Kidney tubule cell (primary cell): ENCODE measurements at places on chromosomes 2 and 18.
A peak's percentile ranks its signal among the peaks of the same experiment; 100 is the strongest.

- no peak for DNase-seq
These were observed 324.2 kb upstream of the NCKAP5 start for GRCh38 chr2:133892352-133892913.

- no peak for DNase-seq
These were observed 5.6 kb upstream of the GPR17 start for GRCh38 chr2:127640082-127641072.

GRCh38 chr2:196372276-196372809 lies 201.0 kb upstream of the STK17B start:
- no peak for DNase-seq

DNA sequence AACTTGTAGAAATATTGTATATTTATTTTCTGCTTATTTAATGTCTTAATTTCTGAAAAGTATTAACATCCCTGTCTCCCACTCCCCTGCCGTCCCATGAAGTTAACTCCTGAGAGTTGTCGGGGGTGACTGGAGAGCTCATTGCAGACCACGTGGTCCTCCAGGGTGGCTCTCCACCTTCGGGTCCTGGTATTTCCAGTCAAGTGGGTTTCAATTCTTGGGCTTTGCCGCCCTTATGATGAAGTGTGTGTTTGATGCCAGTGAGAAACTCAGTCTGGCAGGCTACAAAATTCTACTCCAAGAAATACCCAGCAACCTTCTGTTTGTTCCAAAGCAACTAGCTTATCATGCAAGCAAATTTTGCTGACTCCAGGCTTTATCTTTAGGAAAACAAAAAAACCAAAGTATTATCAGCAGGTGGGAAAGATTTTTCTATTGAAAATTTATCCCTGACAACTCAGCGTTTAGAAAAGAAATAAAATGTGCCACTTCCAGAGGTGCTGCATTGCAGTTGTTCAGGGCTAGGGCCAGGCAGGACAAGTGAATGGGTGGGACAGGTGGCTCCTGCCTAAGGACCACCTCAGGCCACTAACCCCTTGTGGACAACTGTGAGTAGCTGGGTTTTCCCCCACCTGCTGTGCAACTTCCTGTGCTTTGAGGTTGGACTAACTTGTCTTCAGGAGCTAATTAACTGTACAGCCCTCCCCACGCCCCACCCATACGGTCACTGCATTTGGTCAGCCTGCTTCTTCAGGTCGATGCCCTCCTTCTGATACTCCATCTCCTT lies 46.6 kb downstream of the BCL2L11 start:
- DNase-seq: no peak

GRCh38 chr2:31066551-31066950 lies 71.7 kb downstream of the GALNT14 start:
- DNase-seq: no peak

GRCh38 chr2:60536746-60537145 lies 16.7 kb downstream of the BCL11A start:
- DNase-seq: no peak

DNA sequence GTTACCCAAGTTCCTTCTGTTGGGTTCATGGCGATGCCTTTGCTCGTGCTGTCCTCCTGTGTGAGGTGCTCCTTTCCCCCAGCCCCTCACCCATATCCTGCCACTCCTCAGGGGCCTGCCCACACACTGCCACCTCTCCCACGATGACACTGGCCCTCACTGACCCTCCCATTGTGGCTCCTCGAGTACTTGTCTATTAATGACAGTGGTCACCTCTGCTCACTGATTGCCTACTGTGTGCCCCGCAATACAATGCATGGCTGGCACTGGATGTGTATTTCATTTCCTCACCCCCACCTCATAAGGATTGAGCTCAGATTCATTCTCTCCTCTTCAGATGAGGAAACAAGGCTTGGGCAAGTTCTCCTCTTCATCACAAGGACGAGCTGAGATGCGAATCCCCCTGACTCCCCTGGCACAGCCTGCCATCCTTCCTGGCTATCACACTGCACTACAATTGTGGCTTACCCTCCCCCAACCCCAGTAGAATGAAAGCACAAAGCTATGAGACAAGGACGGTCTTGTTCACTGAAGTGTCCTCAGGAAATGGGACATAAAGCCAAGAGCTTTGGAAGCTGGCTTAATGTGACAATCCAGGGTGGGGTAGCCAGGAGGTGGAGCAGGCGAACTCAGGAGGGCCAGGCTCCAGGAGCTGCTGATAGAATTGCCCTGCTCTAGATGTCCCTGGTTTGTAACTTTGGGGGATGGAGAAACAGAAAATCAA lies 93.9 kb upstream of the RAB12 start:
- no peak for DNase-seq

DNA sequence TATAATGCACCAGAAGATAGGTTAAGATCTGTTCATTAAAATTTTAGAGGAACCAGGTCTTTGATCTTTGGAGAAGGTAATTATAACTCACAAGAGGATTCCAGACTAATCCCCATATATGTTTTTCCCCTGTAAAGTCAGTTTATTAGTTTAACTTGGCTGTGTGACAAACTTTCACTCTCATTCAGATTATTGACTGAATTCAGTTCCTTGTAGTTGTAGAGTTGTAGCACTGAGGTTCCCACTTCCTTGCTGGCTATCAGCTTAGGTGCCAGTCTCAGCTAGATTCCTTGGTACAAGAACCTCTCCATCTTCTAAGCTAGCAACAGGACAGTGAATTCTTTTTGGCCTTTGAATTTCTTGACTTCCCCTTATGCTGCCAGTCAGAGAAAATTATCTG lies 19.1 kb downstream of the REG1A start:
- DNase-seq: no peak

- DNase-seq: peak; percentile 100
These were observed 167.9 kb upstream of the NXPH2 start for GRCh38 chr2:138948070-138948539.

- peak; percentile 7 for DNase-seq
These were observed 412.3 kb upstream of the ETAA1 start for GRCh38 chr2:66984864-66985263.

DNA sequence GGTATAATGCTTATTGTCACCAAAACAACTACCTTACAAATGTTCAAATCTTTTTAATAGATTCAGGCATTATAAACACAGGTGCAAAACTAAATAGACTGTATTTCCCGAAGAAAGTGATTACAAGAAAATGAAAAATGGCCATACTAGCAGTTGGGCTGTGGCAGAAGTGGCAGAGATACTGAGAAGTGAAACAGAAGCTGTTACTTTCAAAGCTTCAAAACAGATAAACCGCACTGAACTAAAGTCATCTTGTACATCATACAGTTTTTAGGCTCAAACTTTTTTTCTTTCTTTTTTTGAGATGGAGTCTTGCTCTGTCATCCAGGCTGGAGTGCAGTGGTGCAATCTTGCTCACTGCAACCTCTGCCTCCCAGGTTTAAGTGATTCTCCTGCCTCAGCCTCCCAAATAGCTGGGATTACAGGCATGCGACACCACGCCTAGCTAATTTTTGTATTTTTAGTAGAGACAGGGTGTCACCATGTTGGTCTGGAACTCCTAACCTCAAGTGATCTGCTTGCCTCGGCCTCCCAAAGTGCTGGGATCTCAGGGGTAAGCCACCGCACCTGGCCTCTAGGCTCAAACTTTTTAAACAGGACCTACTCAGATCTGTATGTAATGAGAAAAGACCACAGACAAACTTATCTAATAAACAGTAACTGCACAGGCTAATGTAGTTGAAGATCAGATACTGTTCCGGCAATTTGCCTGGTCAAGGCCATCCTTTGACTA lies 77.9 kb upstream of the SATB2 start:
- DNase-seq: no peak

GRCh38 chr2:150279686-150280085 lies 207.8 kb downstream of the RND3 start:
- DNase-seq: no peak

DNA sequence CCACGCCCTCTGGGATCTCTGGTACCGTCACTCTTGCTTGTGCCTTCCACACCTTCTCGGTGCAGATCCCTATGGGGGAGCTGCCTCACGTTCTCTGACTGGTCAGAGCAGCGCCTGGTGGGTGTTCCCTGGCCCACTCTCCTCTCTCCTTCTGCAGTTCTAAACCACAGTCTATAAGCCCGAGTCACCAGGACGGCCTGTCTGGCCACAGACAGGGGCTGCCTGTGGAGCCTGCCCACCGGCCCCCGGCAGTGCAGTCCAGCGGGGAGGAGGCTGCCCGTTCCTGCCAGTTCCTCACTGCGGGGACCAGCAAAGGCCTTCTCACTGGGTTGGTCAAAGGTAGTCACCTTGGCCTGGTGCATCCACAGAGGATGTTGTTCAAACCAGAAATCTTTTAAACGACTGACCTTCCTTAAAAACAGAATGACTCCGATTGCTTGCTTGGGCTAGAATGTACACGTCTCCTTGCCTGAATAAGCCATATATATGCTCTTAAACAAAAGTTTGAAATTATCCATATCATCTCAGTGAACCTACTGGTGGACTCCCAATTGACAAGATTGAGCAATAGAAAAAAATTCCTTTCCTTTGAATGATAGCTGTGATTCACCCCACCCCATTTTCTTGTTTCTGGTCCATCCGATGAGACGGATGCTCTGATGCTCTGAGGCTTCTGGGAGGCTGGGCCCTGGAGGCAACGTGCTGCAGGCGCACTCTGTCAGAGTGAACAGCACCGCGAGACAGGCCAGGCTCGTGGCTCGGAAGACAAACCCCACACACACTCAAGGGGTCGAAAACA lies 61.2 kb downstream of the RALBP1 start:
- DNase-seq: no peak

- DNase-seq: no peak
These were observed 64.2 kb upstream of the CAPN13 start for GRCh38 chr2:30871440-30871839.

GRCh38 chr2:127453392-127454171 lies 35.4 kb downstream of the PROC start:
- DNase-seq: peak; percentile 4

- DNase-seq: no peak
These were observed 342.6 kb downstream of the SATB2 start for GRCh38 chr2:199115169-199115568.

DNA sequence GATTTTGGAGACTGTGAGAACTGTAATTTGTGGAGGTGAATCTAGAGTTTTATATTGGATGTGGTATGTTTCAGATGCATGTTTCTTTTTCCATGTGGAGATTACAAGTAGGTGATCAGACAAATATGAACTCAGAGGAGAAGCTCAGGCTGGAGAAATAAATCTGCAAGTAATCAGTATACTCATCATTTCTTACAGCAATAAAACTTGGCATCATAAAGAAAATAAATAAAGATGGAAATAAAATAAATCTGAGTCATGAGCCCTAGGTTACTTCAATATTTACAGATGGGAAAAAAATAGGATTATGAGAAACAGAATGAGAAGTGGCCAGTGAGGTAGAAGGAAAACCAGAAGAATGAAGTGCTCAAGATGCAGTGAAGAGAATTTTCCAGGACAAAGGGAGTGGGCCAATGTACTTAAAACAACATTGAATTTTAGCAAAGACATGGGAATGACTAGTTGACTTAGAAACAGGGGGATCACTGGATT lies 453.8 kb downstream of the DSC3 start:
- DNase-seq: no peak

GRCh38 chr18:76689646-76690264 lies 132.6 kb upstream of the ZNF236 start:
- DNase-seq: peak; percentile 22

DNA sequence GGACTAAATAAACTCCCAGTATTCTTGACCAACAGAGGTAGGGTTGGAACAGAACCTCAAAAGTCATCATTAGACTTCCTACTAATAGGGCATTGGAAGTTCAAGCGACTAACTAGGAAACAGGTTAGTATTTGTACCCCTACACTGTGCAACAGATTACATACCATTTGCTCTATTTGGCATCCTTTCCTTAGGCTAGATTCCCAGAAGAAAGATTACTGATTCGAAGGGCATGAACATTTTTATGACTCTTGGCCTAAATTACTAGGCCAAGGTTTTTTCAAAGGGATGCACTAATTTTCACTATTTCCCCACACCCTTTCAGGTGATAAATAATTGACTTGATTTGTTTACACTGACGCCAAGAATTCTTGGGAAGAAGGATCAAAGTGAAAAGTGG lies 104.8 kb upstream of the CYP1B1 start:
- DNase-seq: no peak

DNA sequence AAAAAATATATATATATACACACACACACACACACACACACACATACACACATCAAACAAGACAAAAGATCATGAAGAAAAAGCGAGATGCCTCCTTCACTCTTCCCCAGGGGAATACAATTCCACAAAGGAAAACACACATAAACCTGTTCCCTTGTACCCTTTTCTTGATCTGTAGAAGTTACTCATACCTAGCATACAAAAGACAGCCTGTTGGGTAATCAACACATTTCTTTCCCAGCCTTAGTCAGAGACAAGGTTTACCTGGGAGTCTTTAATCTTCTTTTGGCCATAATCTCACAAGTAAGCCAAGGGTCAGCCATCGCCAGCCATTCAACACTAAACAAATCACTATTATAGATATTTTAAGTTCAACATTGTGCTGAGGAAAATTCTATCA lies 407.0 kb downstream of the SUCLG1 start:
- DNase-seq: no peak

GRCh38 chr2:237065071-237065377 lies 20.7 kb upstream of the COPS8 start:
- no peak for DNase-seq

GRCh38 chr2:152646775-152647174 lies 70.5 kb downstream of the PRPF40A start:
- DNase-seq: peak; percentile 84

DNA sequence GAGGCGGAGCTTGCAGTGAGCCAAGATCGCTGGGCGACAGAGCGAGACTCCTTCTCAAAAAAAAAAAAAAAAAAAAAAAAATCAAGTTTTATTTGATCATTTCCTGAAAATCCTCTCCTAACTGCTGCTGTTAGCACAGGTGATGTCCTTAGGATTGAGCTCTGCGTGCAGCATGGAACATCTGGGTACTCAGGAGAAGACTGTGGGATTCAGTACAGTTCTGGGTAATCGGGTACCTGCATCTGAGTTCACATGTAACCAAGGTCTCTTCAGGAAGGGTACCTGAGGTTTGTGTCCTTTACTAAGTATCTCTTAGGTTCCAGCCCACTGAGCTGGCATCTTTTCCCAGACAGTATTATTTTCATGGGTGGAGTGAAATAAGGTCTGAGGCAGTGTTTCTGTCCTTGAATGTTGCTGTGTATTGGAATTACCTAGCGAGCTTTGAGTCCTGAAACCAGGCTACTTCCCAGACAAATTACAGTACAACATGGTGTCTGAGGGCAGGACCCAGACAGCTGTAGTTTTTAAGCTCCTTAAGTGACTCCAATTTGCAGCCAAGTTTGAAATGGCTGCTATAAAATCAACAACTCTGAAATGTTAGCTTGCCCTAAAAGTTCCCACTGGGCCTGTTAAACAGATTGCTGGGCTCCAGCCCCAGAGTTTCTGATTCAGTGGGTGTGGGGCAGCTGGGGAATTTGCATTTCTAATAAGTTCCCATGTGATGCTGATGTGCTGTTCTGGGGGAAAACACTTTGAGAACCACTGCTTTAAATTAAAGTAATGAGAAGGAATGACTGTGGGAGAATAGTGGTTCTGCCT lies 120.5 kb downstream of the PMAIP1 start:
- DNase-seq: peak; percentile 71
